Smooth muscle cell of bladder (primary cell): ENCODE measurements at places on chromosomes 13 and 19. TPM values are rescaled to one million over a fixed set of nuclear protein-coding genes. Genes with fewer than 3 reads are reported as not detected.

The TEX26 gene
- total RNA-seq = 0.14 and 0.18 TPM in 2 replicates

The ALKBH7 gene
- total RNA-seq = 28.5 and 30.6 TPM in 2 replicates

The GJB2 gene
- under 0.01 and 0.14 TPM in 2 replicates for total RNA-seq

The GTF2F2 gene
- 25.5 and 41.7 TPM in 2 replicates for total RNA-seq

The FPR1 gene
- total RNA-seq = 0.09 and 0.14 TPM in 2 replicates

The RXFP2 gene
- total RNA-seq = not detected in 2 replicates

The EFNA2 gene
- total RNA-seq = not detected in 2 replicates

The IQCN gene
- total RNA-seq = 0.14 and 0.28 TPM in 2 replicates

The TSC22D1 gene
- 55.3 and 56.8 TPM in 2 replicates for total RNA-seq

The CBY2 gene
- not detected in 2 replicates for total RNA-seq

The CGB3 gene
- not detected in 2 replicates for total RNA-seq

The ITPKC gene
- 10.5 and 12.6 TPM in 2 replicates for total RNA-seq

The AKAP8 gene
- 11.5 and 12.7 TPM in 2 replicates for total RNA-seq

The ZNF548 gene
- total RNA-seq = 21.5 and 25.4 TPM in 2 replicates

The DHX34 gene
- 5.0 and 6.2 TPM in 2 replicates for total RNA-seq

The ZNF85 gene
- total RNA-seq = 3.2 and 3.8 TPM in 2 replicates

The SPRY2 gene
- total RNA-seq = 8.5 and 11.3 TPM in 2 replicates

The STARD13 gene
- total RNA-seq = 22.0 and 43.4 TPM in 2 replicates

The PPP2R1A gene
- total RNA-seq = 83.5 and 112 TPM in 2 replicates

The TYK2 gene
- 44.8 and 63.2 TPM in 2 replicates for total RNA-seq

The NAPSA gene
- total RNA-seq = under 0.01 and 0.18 TPM in 2 replicates

The UHRF1 gene
- total RNA-seq = 5.8 and 6.2 TPM in 2 replicates

The ZSWIM4 gene
- total RNA-seq = 3.4 and 9.3 TPM in 2 replicates

The SUPT20H gene
- total RNA-seq = 30.2 and 38.4 TPM in 2 replicates
